Psoas muscle (tissue), 8 donors: ENCODE measurements at places on chromosomes 3 and 15. TPM values are rescaled to one million over a fixed set of nuclear protein-coding genes. Genes with fewer than 3 reads are reported as not detected.

- peak; percentile 50 for DNase-seq
- peaks cover 63% of the 10 kb centered on the region for H3K4me1 ChIP-seq
- H3K27ac ChIP-seq, result peak overlapping the region; percentile 97
- no peaks in the 10 kb centered on the region for H3K27me3 ChIP-seq
- H3K36me3 ChIP-seq, result no peaks in the 10 kb centered on the region
These were observed 764 bp downstream of the UACA start for GRCh38 chr15:70762469-70763119.

DNA sequence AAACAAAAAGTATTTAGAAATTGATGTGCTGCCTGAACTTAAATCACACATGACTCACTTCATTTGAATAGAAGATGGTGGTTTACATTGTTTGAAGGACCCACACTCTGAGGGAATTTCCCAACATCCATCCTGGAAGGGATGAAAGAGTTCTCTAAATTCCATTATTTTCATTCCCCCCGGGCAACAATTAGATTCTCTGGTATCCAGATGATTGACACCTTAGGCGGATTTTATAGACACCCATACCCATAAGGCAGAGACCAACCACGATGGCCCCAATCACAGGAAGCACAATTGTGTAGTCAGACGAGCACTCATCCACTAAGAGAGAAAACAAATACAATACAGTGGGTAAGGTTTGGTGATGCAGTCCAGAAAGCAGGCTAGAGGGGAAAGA lies 24.6 kb upstream of the MCCC1 start:
- no peaks in the 10 kb centered on the region for H3K4me1 ChIP-seq
- no peaks in the 10 kb centered on the region for H3K36me3 ChIP-seq
- no peak overlapping the region for H3K27ac ChIP-seq
- H3K4me3 ChIP-seq, result no peak overlapping the region
- no peak for DNase-seq
- H3K27me3 ChIP-seq, result no peaks in the 10 kb centered on the region

DNA sequence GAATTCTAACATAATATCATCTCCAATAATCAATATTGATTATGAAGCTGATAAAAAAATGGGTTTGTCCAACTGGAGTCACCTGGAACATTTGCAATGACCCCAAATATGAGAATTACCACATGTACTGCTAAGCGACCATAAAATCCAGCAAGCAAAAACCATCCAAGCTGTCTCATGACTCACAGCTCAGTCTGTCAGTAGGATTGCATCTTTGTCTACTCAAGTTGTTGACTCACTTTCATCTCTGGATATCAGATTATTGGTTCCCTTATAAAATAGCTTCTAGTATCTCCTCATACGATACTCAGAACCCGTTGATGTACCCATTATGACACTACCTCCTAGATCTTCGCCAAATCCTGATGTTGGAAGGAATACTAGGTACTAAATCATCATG lies 209.8 kb upstream of the ATP11B start:
- H3K4me3 ChIP-seq, result no peak overlapping the region
- no peak for DNase-seq
- H3K4me1 ChIP-seq, result no peaks in the 10 kb centered on the region
- no peak overlapping the region for H3K27ac ChIP-seq

GRCh38 chr15:78662028-78662427 lies 21.0 kb upstream of the CHRNB4 start:
- H3K36me3 ChIP-seq, result no peaks in the 10 kb centered on the region
- H3K4me3 ChIP-seq, result no peak overlapping the region
- H3K4me1 ChIP-seq, result no peaks in the 10 kb centered on the region
- no peaks in the 10 kb centered on the region for H3K27me3 ChIP-seq

WDR49 gene
- total RNA-seq, result 0.36 TPM
